Smooth muscle cell of the umbilical artery (primary cell): ENCODE measurements at places on chromosomes 3 and 15. TPM values are rescaled to one million over a fixed set of nuclear protein-coding genes. Genes with fewer than 3 reads are reported as not detected.

The CCDC14 gene
- 32.1 and 59.8 TPM in 2 replicates for total RNA-seq

The SERINC4 gene
- not detected in 2 replicates for total RNA-seq

The PLD1 gene
- 22.4 and 39.2 TPM in 2 replicates for total RNA-seq

The RTP1 gene
- not detected in 2 replicates for total RNA-seq

The NR1I2 gene
- total RNA-seq, result 0.14 TPM in 1 of 2 replicates, not detected in the other

The PAK2 gene
- 48.4 and 113 TPM in 2 replicates for total RNA-seq

The TMIE gene
- total RNA-seq, result not detected in 2 replicates
